ENCODE measurements at places on chromosomes 12 and 14.
A peak's percentile ranks its signal among the peaks of the same experiment; 100 is the strongest.

DNA sequence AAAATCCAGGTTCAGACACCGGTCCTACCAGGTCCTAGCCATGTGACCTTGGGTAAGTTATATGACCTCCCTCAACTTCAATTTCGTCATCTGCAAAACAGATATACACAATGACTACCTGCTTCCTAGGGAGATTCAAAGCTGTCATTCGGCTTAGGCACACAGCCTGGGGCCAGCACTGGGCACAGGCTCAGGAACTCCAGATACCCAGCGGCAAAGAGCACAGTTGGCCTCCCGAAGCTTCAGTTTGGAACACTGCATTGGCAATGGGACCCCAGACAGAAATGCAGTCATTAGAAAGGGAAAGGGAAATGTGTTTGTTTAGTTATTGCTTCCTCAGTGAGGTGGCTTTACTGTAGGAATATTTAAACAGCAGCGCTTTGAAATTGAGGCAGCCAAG, 11.4 kb downstream of the PLEKHG6 start:
- no peak for DNase-seq

DNA sequence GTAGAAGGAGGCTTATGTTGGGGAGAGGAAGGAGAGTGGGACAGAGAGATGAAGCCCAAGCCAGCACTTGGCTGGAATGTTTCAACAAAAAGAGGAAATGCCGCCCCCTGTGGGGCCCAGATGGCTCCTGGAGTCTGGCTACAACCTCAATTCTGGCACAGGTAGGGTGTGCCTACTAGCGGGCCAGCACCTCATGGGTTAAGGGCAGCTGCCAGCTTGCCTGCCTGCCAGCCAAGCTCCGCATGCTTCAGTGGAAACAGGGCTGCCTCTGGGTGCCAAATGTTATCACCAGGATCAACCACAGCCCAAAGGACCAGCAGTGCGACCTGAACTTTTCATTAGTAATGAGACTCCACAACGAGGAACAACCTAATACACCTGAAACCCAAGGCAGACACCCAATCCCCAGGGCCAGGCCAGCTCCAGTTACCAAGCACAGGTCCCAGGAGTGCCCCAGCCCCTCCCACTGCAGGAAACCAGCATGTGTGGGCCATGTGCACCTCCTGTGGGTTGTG, 11.3 kb downstream of the RAB15 start:
- no peak for DNase-seq

DNA sequence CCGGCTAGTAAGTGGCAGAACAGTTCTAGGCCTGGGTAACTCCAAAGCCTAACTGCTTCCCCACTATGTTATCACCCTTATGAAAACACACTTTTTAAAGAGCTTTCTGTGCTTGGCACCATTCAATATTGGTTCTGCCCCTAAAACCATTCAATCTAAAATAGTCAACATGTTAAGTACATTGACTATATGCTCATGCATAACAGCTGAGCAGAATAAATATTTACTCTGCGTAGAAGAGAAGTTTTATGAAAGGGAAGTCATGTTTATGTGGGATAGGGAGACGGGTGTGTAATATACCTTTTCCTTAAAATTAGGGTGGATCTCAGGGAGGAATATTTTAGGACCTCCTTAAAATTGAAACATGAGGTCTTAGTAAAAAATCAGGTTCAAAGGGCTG, 80.5 kb downstream of the SAMD4A start:
- DNase-seq: no peak

- peak; percentile 71 for DNase-seq
These were observed 940.2 kb downstream of the GALC start for GRCh38 chr14:87052646-87053225.

GRCh38 chr12:105485921-105486320, 155.4 kb downstream of the C12orf75 start:
- DNase-seq: no peak

DNA sequence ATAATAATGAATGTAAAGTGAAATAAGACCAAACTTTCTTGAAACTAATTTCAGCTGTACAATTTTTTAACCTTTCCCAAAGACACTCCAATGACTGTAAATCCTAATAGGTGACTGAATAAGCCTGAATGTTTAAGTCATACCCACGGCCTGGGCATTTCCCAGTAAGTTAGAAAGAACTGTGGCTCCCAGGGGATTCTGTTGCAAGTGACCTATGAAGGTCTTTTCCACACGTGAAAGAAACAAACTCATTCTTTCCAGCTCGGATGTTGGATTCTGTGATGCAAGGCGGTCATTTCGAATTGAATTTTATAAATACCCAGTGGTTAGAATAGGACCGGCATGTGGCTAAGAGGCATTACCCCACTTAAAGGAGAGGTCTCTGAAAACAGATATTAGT, 1134.4 kb downstream of the GALC start:
- no peak for DNase-seq

DNA sequence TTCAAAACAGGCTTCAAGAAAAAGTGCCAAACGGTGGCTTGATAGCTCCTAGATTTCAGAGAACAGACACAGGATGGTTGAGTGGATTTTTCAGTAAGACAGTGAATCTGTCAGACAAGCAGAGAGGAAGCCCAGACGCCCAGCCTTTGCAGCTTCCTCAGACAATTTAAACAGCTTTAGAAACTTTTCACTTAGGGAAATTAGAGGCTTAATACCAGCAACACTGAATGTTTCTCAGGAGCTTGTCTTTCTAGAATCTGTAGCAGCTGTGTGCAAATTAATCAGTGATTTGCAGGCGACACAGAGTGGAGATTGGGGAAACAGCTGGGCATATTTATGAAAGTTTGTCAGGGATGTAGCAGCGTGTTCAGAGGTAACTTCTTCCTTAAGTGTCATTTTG, 362.1 kb downstream of the GALC start:
- no peak for DNase-seq

GRCh38 chr12:30515351-30515750, 180.3 kb downstream of the IPO8 start:
- peak; percentile 25 for DNase-seq

GRCh38 chr12:110983811-110984210, 63.4 kb upstream of the MYL2 start:
- DNase-seq: no peak

DNA sequence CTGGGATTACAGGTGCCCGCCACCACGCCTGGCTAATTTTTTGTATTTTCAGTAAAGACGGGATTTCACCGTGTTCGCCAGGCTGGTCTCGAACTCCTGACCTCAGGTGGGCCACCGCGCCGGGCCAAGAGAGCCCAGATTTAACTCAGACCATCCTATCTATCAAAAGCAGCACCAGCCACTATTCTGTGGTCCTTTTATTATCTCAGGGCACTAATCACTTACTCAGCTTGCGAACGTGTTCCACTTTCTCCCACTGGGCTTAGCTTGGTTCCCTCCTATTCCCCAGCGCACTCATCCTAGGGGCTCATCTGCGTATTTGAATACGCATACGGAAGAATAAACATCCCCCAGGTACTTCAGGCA, 16.2 kb upstream of the AACS start:
- DNase-seq: no peak

DNA sequence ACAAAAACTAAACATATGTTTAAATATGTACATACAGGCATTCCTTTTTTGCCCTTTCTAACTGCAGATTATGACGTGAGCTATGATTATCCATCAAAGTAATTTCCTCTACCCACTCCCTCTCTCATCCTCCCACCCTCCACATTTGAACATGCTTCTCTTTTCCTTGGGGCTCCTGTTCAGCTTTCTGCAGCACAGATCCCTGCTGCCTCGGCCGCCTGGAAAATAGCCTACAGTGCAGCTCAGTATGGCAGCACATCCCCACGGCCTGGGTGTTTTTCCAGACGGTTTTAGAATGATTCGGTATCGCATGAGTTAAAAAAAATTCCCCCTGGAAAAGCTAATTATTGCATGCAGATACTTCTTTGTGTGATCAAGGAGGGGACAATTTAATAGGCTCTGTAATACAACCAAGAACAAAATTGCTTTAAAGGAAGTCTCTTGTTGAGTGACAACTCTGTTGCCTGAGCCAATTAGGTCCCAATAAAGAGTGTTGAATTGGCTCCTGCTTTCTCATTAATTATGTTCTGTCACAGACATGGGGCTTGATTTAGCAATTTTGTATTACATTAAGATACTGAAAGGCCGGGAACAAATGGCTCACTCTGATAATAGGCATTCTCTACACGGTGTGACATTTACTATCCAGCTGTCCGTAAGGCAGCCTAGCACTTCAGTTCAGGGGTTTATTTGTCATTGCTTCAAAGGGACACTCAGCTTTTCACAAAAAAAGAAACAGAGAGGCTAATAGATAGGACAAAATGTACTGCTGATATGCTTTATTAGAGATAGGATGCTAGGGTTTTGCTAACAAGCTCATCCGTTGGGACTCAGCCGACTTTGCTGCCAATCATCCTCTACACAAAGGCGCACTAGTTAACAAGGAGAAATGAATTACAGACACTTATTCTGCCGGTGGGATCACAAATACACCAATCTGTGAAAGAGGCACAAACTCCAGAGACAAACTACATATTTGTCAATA, 285.8 kb upstream of the G2E3 start:
- peak; percentile 40 for DNase-seq

GRCh38 chr12:93393425-93393824, 15.7 kb downstream of the NUDT4 start:
- no peak for DNase-seq

DNA sequence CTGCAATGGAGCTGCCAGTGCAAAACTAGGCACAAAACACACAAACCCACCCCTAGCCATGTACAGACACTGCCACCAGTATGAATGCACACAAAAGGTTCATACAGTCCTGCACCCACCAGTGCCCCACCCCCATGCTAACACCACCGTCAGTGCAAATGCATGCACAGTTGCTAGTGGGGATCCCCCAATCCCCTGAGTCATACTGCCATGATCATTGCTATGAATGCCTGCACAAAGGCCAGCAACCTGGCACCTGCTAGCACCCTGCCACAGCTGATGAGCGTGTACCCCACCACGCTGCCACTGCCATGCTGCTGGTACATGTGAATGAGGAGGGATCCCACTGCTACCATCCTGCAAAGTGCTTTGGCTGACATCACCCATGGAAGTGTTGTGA, 23.9 kb downstream of the PZP start:
- no peak for DNase-seq

GRCh38 chr14:80567905-80568536, 356.7 kb upstream of the DIO2 start:
- DNase-seq: no peak

GRCh38 chr14:91387951-91388381, 29.7 kb downstream of the CCDC88C start:
- no peak for DNase-seq

GRCh38 chr14:95515596-95516552, 576 bp downstream of the SYNE3 start:
- DNase-seq: peak; percentile 81

DNA sequence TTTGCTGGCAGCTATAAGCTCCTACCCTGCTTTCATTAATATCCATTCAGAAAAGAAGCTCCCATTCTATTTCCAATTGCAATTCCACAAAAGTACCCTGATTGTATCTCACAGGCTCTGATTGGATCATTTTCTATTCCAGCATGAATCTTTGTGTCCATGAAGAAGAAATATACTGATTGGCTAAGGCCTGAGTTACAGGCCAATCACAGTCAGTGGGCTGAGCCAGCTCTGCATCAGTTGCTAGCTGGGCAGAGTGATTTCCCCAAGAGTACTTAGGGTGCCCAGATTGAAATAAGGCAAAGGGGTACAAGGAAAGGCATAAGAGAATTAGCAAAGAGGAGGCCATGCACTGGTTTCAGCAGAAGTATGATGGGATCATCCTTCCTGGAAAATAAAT, 14.4 kb downstream of the ART4 start:
- DNase-seq: peak; percentile 25

GRCh38 chr14:68682166-68683103, 110.4 kb downstream of the ZFP36L1 start:
- DNase-seq: peak; percentile 50

GRCh38 chr14:89309670-89310177, 107.3 kb downstream of the FOXN3 start:
- DNase-seq: no peak

GRCh38 chr12:65885716-65886115, 61.4 kb downstream of the HMGA2 start:
- no peak for DNase-seq

DNA sequence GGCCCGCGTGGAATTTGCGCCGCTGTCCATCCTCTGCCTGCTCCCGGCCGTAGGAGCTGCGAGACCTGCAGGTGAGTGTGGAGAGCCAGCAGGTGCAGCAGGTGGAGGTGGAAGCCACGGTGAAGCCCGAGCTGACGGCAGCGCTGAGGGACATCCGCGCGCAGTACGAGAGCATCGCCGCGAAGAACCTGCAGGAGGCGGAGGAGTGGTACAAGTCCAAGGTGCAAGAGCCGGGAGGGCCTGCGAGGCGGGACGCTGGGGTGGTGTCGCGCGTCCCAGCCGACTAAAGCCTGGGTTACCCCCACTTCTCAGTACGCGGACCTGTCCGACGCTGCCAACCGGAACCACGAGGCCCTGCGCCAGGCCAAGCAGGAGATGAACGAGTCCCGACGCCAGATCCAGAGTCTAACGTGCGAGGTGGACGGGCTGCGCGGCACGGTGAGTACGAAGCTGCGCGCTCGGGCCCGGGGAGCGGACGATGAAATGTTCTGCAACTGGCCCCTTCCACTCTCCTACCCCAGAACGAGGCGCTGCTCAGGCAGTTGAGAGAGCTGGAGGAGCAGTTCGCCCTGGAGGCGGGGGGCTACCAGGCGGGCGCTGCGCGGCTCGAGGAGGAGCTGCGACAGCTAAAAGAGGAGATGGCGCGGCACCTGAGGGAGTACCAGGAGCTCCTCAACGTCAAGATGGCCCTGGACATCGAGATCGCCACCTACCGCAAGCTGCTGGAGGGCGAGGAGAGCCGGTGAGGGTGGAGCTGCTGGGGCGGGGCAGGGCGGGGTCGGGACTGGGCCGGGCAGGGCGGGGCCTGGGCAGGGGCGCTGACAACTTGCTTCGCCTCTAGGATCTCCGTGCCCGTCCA, 2.1 kb downstream of the PRPH start:
- DNase-seq: no peak

GRCh38 chr14:54691525-54692283, 124.8 kb downstream of the SAMD4A start:
- peak; percentile 88 for DNase-seq

GRCh38 chr12:50677858-50678257, 86.0 kb upstream of the ATF1 start:
- DNase-seq: no peak

- no peak for DNase-seq
These were observed 23.3 kb downstream of the DYRK2 start for GRCh38 chr12:67671892-67672291.

- no peak for DNase-seq
These were observed 13.1 kb upstream of the POC1B start for GRCh38 chr12:89538897-89539296.

GRCh38 chr12:71158361-71158882, 623 bp upstream of the TSPAN8 start:
- no peak for DNase-seq

GRCh38 chr12:109053382-109054123, 1.2 kb downstream of the USP30 start:
- no peak for DNase-seq

Data from Ammon's horn (tissue), 1 donor.